ENCODE measurements at places on chromosomes 2 and 18.

DNA sequence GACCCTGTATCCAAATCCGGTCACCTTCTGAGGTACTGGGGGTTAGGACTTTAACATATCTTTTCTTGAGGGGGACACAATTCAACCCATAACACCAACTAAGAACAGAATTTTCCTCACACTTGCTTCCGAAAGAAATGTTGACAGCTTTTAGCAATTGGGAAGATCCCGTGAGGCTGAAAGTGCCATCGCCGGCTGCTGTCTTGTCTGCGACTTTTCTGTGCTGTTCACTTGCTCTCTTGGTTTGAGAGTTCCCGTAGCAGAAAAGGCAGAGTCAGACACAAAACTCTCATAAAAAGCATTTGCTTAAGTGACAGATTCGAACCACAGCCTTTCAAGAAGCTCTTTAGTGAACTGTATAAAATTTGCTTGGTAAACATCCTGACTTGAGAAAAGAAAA, 253.4 kb downstream of the ARHGAP15 start:
- DNase-seq: no peak

DNA sequence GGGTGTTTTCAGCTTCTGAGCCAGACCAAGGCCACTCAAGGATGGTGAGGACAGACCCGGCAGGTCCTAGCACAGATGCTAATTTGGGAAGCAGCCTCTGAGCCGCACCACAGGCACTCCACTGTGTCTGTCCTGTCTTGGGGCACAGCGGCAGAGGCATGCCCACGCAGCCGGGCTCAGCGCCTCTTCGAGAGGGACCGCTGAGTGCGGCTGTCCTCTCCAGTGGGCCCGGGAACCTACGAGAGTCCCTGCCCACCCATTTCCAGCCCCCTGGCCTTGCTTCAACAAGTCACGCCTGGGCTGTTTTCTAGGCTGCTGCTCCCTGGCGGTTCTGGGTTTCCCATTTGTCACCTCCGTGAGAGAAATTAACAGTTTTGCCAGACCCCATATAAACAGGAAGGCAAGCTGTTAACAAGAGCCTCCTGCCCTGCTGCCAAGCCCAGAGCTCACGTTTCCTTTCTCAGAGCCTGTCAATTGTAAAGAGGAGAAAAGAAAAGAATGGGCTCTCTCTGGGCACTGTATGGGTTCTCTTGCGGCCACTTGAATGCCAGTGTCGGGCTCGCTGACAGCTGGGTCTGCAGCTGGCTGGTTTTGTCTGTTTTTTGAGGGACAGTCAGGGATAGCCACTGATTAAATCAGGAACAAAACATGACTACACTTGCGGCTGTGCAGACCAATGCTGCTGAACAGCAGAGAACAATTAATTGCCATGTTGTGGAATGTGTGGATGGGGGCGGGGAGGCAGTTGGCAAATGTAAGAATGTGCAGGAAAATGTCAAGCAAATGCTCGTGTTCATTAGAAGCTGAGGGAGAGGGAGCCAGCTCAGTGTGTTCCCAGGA, 30.6 kb downstream of the TMEM17 start:
- no peak for DNase-seq

DNA sequence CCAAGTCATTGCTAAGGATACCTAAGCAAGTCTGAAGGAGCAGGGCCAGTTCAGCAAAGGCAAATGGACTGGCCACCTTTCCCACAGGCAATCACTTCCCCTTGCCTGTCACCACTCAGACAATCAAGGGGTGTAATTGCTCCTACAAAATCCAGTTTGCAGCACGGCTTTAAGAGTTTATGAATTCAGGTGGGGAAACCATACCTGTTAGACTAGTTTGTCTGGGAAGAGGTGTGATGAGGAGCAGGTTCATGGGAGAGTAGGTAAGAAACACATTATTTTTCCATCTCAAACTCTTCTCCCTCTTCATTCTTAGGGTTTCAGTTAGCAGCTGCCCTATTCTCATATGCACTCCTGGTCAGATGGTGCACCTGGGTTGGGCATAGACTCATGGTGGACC, 102.5 kb downstream of the EVA1A start:
- DNase-seq: no peak

GRCh38 chr2:106701203-106702022, 184.6 kb downstream of the ST6GAL2 start:
- no peak for DNase-seq

DNA sequence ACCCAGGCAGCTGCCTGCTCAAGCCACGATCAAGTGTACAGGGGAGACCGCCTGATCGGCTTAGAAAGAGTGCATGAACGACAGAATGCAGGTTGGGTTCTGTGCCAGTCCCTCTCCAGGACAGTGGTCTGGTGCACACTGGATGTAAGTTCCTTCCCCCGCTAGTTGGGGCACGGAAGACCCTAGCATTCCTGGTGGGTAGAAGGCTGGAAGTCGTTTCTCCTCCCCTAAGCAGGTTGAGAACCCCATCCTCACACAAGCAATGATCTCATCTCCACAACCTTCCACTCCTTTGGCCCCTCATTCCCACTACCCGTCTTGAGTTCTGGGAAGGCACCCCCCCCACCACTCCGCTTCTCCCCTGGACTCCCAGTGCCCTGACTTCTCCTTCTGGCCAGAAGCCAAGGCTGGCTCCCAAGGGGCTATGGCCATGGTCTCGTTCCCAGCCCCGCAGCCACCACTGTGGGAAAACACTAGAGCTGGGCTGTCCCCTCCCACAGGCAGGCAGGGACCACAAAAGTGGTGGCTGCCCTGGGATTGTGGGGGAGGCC, 1.4 kb upstream of the ANKRD39 start:
- DNase-seq: no peak

GRCh38 chr2:65096948-65097347, 33.0 kb downstream of the RAB1A start:
- no peak for DNase-seq

GRCh38 chr2:161044921-161045320, 115.3 kb upstream of the TANK start:
- DNase-seq: no peak

GRCh38 chr2:7665880-7666279, 748.7 kb downstream of the RNF144A start:
- DNase-seq: no peak

- no peak for DNase-seq
These were observed 484.0 kb downstream of the TSN start for GRCh38 chr2:122239440-122239839.

DNA sequence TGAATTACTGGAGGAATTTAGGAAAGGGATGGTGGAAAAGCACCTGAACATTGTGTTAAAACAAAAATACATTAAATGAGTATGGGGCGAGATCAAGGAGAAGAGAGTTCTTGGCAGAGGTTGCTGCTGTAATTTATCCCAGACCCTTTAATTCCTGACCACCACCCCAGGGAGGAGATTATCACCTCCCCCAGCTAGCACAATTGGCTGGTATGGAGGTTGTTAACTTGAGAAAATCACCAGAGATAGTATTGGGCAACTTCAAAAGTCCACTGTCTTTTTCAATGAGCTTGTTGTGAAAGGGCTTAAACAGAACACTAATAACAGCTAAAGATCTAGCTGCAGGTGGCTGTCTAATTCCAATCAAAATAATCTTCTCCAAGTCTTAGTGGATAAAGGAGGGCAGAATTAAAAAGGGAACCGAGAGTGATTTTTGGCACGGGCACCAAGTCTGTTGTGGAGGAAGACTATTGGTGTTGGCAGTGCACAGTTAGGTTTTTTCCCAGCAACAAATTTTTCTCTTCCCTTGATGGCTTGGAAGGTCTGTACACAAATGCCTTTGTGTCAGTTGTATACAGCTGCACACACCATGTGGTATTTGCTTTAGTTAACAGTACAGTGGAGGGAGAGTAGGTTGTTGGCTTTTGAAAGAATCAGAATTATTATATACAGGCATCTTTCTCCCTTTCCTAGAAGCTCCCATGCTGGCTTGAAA, 289.5 kb downstream of the SLC4A3 start:
- no peak for DNase-seq

- no peak for DNase-seq
These were observed 54.0 kb upstream of the CYP1B1 start for GRCh38 chr2:38129987-38130386.

DNA sequence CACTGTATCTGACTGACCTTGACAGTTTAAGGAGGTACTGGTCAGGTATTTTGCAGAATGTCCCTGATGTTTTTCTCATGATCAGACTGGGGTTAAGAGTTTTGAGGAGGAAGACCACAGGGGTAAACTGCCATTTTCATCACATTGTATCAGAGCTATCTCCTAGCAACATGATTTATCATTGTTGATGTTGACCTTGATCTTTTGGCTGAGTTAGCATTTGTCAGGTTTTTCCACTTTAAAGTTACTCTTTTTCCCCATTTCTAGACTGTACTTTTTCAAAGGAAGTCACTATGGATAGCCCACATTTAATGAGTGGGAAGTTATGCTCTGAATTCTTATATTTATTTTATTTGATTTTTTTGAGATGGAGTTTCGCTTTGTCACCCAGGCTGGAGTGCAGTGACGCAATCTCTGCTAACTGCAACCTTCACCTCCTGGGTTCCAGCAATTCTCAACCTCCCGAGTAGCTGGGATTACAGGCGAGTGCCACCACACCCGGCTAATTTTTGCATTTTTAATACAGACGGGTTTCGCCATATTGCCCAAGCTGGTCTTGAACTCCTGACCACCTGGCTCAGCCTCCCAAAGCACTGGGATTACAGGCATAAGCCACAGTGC, 17.7 kb upstream of the SLC39A10 start:
- no peak for DNase-seq

DNA sequence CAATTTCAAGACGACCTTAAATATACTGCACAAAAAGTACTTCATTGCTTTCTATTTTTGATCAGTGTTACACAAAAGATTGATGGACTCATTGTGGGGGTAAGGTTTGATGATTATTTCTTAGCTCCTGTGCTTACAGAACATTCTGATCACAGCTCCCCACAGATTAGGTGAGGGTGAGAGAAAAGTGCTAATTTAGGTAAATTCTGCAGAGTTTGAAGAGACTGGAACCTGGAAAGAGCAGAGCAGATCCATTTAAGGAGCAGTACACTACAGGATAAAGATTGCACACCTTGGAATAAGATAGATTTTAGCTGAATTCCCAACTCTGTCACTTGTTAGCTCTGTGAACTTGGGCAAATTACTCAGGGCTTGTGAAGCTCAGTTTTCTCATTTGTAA, 291.9 kb upstream of the CDH7 start:
- no peak for DNase-seq

GRCh38 chr2:241542278-241542605, 16.3 kb upstream of the BOK start:
- DNase-seq: no peak

- no peak for DNase-seq
These were observed 856 bp downstream of the TIA1 start for GRCh38 chr2:70247364-70248180.

DNA sequence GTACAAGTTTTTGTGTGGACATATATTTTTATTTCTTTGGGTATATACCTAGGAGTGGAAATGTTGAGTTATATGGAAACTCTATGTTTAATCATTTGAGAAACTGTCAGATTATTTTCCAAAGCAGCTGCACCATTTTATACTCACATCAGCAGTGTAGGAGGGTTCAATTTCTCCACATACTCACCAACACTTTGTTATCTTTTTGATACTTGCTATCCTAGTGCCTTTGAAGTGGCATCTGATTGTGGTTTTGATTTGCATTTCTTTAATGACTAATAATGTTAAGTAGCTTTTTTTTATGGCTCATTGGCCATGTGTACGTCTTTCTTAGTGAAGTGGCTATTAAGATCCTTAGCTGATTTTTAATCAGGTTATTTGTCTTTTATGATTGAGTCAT, 64.7 kb upstream of the SLC8A1 start:
- DNase-seq: no peak

DNA sequence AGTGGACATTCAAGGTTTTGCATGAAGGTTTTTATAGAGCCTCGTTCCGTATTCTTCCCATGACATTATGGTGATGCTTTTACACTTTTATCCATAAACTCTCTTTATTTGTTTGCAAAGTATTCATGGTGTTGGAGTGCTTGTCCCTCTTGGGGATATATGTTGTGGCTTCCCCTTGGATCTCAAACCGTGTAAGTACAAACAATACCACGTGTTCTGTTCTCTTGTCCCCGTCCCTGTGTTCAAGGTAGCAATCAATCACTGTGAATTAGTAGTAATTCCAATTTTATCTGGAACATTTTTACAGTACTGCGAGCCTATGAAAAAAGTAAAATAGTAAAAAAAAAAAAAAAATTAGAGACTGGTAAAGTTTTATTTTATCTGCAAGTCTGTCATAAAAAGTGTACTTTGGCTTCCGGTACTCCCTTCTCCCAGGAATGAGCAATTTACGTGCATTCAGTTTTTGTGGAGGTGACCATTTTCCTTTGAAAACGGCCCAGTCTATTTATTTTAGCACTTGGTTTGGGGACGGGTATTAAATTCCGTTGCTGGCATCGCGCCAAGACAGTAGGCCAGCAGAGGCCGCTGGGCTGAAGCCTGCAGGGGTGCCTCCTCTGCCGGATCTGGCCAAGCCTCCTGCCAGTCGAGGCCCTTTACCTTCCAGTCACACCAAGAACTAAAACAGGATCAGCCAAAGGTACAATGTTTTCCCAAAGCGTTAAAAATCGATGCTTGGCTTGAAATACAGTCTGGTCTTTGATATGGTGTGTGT, 175.7 kb downstream of the SOCS6 start:
- DNase-seq: peak; percentile 16

DNA sequence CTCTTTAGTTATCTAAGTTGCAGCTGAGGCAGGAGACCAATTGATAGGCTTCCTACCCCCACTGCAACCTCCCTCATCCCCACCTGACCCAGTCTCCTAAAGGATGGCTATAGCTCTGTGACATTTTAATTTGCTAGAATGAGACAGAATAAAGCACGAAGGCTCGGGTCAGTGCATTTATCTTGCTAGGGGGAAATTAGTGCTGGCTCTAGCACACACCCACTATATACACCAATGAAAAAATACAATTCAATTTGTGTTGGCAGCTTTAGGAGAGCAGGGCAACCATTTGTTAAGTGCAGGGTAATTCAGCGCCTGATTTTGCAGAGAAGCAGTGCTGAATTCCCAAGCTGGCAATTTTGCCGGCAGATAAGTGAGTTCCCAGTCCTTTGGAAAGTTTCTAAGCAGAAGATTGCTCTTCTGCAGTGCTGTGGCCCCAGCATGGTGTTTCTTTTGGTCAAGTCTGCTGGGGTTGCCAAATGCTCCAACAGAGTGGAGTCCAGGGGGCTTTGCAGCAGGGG, 346.0 kb downstream of the ALK start:
- no peak for DNase-seq

DNA sequence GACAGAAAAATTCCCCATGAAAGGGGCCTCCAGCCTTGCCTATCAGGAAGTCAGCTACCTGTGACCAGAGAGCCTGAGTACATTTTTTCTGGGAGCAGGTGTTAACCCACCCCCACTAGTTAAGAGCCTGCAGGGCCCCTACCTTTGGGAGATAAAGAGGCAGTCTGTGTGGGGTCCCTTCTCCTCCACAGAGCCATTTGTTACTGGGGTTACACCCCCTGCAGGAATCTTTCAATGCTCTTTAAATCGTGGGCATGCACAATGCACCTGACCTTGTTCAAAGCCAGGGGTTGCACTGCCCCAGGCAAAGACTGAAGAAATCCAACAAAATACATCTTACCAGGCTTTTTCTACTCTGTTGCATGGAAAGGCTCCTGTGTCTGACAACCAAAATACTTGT, 15.7 kb upstream of the LYPD6 start:
- DNase-seq: no peak

GRCh38 chr2:7752291-7752690, 835.1 kb downstream of the RNF144A start:
- DNase-seq: no peak

- DNase-seq: no peak
These were observed 114.7 kb downstream of the CSRNP3 start for GRCh38 chr2:165584126-165584654.

GRCh38 chr18:31557446-31557845, 34.2 kb upstream of the TTR start:
- DNase-seq: no peak

- no peak for DNase-seq
These were observed 10.1 kb downstream of the ZNF521 start for GRCh38 chr18:25341831-25342230.

Data from NCI-H1930 (cell line).